ENCODE measurements at places on chromosomes 3 and 15.
A peak's percentile ranks its signal among the peaks of the same experiment; 100 is the strongest.

DNA sequence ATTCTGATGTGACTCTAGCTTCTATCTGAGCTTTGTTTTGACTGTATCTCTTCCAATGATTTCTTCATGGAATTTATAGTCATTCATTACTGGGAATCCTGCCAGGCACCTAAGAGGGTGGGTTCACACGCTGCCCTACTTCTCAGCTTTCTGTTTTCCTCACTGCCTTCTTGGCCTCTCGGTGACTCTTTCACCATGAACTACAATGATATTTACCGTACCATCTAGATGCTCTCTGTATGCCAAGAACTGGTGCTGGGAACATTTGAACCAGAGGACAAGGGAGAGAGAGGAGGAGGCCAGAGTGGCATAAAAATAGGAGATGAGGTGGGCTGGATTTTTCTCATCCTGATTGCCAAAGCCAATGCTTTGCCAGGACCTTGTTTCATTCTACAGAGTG is 280.0 kb upstream of the P2RY1 start:
- no peak for DNase-seq

DNA sequence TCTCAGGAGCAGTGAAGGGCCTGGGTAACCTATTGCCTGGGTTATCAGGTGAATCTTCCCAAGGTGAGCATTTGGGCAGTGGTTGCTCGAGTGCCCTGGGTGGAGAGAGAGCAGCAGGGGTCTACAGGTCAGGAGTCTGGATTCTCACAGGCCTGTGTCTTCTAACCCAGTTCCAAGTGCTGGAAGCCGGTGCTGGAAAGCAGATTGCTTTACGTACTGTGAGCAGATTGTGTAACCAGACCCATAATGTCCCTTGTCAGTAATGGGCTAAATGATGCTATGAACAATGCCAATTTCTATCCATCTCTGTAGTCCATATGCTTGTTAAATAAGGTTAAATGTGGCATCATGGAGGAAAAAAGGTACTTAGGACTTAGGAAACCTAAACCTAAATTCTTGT is 106.5 kb downstream of the TPRG1 start:
- no peak for DNase-seq

- DNase-seq, result no peak
Observed at GRCh38 chr15:73369154-73369694, 466 bp upstream of the HCN4 start.

- peak; percentile 40 for DNase-seq
Observed at GRCh38 chr15:74955796-74956647, 550 bp downstream of the RPP25 start.

DNA sequence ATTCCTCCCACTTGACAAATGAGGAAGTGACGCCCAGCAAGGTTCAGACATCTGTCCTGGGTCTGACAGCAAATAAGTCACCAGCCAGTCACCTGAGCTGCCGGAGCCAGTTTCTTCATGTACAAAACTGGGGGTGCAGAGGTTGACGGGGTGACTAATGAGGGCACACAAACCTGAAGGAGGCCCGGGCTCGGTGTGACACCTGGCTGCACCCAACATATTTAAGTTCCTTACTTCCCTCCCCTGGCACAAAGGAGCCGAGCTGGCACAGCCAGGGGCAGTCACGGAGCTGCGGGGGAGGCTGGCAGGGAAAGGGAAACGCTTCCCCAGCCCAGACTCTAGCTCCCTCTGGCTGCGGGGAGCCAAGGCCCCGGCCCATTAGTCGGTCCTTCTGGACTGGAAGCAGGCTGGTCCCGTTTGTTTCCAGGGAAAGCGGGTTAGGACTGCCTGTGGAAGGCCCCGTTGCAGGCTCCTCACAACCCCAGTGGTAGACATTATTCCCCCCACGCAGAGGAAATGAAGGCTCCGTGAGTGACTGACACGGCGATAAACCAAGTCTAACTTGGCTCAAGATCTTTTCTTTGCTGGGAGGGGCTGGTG is 2.3 kb downstream of the FBXL22 start:
- DNase-seq, result peak; percentile 66

DNA sequence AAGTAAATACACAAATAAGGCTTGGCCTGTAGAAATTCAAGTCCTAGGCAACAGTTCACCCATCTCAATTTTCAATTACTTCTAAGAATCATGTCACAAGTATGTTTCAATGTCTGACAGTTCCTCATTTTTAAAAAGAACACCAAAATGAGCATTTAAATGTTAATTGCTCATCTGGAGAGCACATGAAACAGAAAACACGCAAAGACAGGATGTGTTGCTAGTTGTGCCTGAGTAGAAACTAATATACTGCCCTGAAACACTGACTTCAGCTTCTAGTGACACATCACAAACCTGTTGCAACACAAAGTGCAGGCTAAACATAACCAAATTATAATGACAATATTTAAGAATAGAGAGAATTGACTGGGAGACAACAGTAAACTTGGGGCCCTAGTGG is 167.3 kb upstream of the THBS1 start:
- peak; percentile 50 for DNase-seq

GRCh38 chr3:65751123-65751700 is 287.5 kb downstream of the MAGI1 start:
- DNase-seq, result peak; percentile 16

GRCh38 chr3:161035711-161036110 is 69.4 kb downstream of the B3GALNT1 start:
- peak; percentile 86 for DNase-seq

DNA sequence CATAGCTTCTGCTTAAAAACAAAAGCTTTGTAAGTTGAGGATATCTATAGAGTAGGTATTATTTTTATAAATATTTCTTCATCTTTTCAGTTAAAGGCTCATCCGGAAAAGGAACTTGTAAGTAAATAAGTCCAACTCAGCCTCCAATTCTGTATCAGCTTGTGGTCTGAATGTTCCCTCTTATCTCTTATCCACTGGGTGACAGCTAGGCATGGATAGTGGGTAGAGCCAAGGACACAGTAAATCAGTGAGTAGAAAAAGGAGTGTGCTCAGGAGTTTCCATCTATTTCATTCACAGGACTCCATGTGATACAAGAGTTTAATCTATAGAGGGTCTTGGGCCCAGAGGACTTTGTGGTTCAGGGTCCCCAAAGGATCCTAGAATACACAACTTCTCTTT is 50.9 kb downstream of the FRMD5 start:
- no peak for DNase-seq

GRCh38 chr3:50323614-50324199 is 1.2 kb upstream of the HYAL2 start:
- no peak for DNase-seq

Measured in NB4 (cell line).